ENCODE measurements at places on chromosomes 12 and 14.

- DNase-seq = peak; percentile 37
Measured at GRCh38 chr12:116910645-116911451, at the start of gene FBXW8. Gene FBXW8 (plus strand): TSS chr12:116910950. CDS start chr12:116911038, 88 bp downstream.

GRCh38 chr14:21191809-21192446 is 36.1 kb upstream of the OR5AU1 start:
- DNase-seq = peak; percentile 11

GRCh38 chr12:51536159-51536558 is 54.9 kb upstream of the SCN8A start:
- no peak for DNase-seq

- no peak for DNase-seq
Measured at GRCh38 chr12:122062832-122063693, 15.5 kb upstream of the MLXIP start.

All from GM04504 (cell line).